Activated T-cell treated with anti-CD3 and anti-CD28 coated beads, Interleukin-2, amount 50 U/mL, for 72 hours (primary cell): ENCODE measurements at places on chromosomes 13 and 19. TPM values are rescaled to one million over a fixed set of nuclear protein-coding genes. Genes with fewer than 3 reads are reported as not detected.

TNFSF11 gene
- total RNA-seq = 2.2 TPM

DNA sequence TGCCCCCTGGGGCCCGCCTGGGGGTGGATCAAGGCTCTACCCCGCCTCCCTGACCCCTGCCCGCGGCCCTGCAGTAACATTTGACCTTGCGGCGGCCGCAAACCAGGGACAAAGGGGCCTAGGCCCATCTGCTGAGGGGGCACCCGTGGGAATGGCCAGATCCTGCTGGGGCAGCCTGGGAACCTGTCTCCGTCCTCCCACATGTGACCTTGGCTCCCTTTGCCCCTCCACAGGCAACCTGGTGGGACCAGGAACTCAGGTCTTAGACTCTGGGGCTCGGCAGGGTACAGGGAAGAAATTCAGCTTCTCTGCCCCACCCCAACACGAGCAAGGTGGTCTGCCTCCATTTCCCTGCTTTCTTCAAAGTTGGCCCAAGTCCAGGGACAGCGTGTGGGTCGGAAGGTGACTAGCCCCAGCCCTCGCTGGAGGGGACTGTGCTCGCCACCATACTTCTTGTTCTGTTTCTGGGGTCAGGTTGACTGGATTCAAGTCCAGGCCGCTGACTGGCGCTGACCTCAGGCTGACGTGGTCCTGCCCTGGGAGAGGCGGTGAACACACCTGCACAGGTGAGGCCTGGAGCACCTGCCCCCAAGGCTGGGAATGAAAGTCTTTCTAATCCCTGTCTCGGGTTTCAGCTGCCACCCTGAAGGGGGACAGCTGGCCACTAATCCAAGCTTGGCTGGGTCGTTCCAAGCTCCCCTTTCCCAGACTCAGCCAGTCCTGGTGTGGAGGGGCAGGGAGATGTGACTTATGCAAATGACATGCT lies 2.5 kb upstream of the NR2F6 start:
- H3K27me3 ChIP-seq = peaks cover 9% of the 10 kb centered on the region
- H3K4me1 ChIP-seq = peaks cover 10% of the 10 kb centered on the region
- no peak overlapping the region for H3K27ac ChIP-seq
- H3K36me3 ChIP-seq = no peaks in the 10 kb centered on the region

- DNase-seq = peak; percentile 18
- H3K36me3 ChIP-seq = no peaks in the 10 kb centered on the region
- H3K27ac ChIP-seq = peak overlapping the region; percentile 87
- peaks cover 5% of the 10 kb centered on the region for H3K4me1 ChIP-seq
- no peaks in the 10 kb centered on the region for H3K27me3 ChIP-seq
- peak overlapping the region; percentile 68 for H3K4me3 ChIP-seq
Observed at GRCh38 chr13:29125934-29126424, 305.8 kb downstream of the MTUS2 start.

PCDH17 gene
- not detected for total RNA-seq

- no peaks in the 10 kb centered on the region for H3K36me3 ChIP-seq
- H3K4me1 ChIP-seq = no peaks in the 10 kb centered on the region
- H3K27me3 ChIP-seq = peaks cover 8% of the 10 kb centered on the region
- H3K4me3 ChIP-seq = no peak overlapping the region
- DNase-seq = no peak
Observed at GRCh38 chr13:31369213-31369612, 169.4 kb downstream of the B3GLCT start.

GRCh38 chr19:10074153-10074552 lies 12.0 kb upstream of the SHFL start:
- peaks cover 2% of the 10 kb centered on the region for H3K36me3 ChIP-seq
- H3K4me3 ChIP-seq = no peak overlapping the region
- H3K27ac ChIP-seq = no peak overlapping the region
- H3K27me3 ChIP-seq = no peaks in the 10 kb centered on the region
